ENCODE measurements at places on chromosomes 16 and 17.

- DNase-seq, result no peak
Observed at GRCh38 chr16:66751992-66752322, 548 bp upstream of the DYNC1LI2 start.

- no peak for DNase-seq
Observed at GRCh38 chr17:80372456-80372855, 42.5 kb upstream of the ENDOV start.

DNA sequence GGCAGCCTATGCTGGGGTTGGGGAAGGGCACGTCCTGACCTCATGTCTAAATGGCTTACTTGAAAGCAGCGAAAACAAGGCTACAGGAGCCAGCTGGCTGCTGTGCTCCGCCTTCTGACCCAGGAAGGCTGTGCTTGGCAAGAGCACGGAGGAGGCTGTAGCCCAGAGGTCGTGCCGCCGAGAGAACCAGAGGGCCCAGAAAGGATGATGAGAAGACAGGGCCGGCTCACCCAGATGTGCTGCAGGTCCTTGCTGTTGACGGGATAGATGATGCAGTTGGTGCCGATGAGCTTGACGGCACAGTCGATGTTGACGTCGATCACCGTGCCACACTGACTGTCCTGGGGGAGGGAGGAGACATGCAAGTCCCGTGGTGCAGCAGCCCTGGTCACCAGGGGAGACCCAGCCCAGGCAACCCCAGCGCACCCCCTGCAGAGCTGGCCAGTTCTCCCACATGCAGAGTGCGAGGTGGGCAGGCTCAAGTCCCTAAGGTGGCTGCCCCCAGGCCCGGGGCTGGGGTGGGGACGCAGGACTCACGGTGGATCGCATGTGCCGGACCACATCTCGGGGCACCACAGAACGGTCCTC lies 20.7 kb downstream of the SPHK1 start:
- DNase-seq, result no peak

DNA sequence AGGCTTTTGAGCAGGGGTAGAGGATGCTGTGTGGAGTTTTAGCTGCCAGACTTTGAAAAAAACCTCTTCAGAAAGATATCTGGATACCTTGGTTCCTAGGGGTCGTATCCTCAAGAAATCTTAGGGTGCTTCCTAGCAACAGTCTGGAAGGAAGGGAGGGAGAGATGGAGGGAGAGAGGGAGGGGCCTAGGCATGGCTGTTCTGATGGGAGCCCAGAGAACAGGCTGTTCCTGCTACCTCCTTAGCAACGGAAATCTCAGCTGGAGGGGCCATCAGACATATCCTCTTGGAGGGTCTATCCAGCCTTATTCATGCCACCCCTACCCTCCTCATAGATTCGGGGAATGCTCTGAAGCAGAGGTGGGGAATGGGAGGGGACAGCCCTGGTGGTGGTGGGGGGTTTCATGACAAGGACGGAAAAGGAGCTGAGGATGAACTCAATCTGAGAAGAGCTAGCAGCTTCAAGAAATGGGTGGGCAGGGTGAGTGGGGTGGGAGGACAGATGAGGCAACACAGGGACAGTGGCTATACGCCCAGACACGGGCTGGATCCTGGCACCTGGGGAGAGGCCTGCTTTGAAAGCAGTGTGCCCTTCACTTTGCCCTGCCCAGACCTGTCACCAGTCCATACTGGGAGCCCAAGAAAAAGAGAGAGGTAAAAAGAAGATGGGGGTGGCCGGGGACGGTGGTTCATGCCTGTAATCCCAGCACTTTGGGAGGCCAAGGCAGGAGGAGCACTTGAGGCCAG lies 2.9 kb upstream of the THRA start:
- no peak for DNase-seq

GRCh38 chr17:37117373-37118142 lies 168.8 kb downstream of the AATF start:
- no peak for DNase-seq

- DNase-seq, result no peak
Observed at GRCh38 chr17:6930749-6931148, 65.1 kb upstream of the ALOX12 start.

GRCh38 chr16:63720848-63721247 lies 1401.0 kb downstream of the CDH11 start:
- no peak for DNase-seq

DNA sequence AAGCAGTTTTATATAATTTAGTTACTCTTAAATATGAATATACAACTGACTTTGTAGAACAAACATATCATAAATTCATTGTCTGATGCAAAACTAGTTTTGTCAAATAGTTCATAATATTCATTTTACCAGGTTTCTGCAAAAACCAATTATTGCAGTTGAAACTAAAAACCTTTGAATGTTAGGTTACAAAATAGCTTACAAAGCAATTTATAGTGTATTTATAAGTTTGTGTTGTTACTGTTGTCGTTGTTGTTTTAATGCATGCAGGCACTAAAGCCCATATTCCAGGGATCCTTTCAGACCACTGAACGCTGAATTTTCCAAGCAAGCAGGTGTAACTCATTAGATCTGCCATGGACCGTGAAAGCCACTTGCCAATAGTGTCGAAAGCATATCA lies 427.6 kb downstream of the ZFHX3 start:
- DNase-seq, result no peak

DNA sequence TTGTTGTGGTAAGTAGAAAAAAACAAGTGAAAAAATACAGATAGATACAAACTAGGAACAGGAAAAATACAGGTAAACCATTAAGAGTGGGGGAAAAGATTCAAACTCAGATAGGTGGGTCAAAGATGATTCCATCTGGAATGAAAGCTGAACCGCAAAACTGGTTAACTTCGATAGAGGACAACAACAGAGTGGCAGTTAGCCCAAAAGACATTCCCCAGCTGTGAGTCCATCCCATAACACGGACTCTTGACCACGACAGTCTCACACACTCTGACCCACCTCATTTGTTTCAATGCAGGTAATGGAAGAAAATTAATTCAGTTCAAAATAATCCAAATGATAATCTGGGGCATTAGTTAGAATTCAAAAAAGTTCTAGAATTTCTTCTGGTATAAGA lies 13.5 kb downstream of the ELAC2 start:
- no peak for DNase-seq

GRCh38 chr17:8726941-8727555 lies 17.6 kb downstream of the CCDC42 start:
- DNase-seq, result no peak

GRCh38 chr16:89386306-89387185 lies 103.8 kb downstream of the ANKRD11 start:
- no peak for DNase-seq

DNA sequence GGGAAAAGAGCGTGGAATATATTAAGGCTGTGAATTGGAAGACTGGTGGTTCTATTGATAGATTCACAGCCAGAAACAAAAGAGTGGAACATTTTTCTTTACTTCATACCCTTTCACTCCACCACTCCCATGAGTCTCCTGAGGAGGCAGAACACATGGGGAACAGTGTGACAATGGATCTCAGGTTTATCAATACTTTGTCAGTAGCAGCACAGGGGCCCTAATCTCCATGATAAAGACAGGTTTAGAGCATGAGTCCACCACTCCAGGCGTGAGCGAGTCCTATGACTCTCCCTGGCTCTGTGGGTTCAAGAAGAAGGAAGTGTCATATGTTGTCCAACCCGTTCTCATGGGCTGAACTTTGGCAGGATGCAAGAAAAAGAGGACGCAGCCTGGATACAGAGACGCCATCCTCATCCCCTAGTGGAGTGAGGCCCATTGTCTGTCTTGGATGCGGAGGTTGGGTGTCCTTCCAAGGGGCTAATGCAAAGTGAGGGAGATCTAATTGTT lies 361.2 kb downstream of the TMEM114 start:
- no peak for DNase-seq

- no peak for DNase-seq
Observed at GRCh38 chr16:969508-970385, 1.0 kb downstream of the LMF1 start.

DNA sequence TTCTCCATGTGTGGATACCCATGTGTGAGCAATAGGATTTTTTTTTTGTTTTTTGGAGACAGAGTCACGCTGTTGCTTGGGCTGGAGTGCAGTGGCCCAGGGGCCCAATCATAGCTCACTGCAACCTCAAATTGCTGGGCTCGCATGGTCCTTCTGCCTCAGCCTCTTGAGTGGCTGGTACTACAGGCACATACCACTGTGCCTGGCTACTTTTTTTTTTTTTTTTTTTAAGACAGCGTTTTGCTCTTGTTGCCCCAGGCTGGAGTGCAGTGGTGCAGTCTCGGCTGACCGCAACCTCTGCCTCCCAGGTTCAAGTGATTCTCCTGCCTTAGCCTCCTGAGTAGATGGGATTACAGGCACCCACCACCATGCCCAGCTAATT lies 16.7 kb downstream of the MGRN1 start:
- no peak for DNase-seq

GRCh38 chr16:57637424-57637823 lies 9.0 kb downstream of the ADGRG1 start:
- DNase-seq, result peak; percentile 84

DNA sequence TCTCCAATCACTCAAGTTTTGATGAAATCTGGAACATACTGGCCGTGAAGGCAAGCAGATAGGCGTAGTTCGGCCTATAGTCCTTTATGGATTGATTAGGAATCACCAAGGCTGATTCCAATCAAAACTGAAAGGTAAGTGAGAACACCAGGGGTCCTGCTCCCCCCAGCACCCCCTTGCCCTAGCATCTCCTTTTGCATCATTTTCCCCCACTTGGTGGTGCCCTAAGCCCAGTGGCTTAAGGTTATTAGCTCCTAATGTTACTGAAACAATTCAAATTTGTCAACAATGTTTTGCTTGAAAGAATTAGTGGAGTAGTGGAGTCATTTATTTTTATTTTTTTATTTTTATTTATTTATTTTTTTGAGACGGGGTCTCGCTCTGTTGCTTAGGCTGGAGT lies 4.9 kb downstream of the SLFN14 start:
- peak; percentile 36 for DNase-seq

- no peak for DNase-seq
Observed at GRCh38 chr17:61981323-61981722, 53.5 kb upstream of the INTS2 start.

- DNase-seq, result peak; percentile 34
Observed at GRCh38 chr16:1535391-1536291, 2.2 kb downstream of the TMEM204 start.

- DNase-seq, result peak; percentile 44
Observed at GRCh38 chr17:21029036-21029435, 13.8 kb downstream of the USP22 start.

DNA sequence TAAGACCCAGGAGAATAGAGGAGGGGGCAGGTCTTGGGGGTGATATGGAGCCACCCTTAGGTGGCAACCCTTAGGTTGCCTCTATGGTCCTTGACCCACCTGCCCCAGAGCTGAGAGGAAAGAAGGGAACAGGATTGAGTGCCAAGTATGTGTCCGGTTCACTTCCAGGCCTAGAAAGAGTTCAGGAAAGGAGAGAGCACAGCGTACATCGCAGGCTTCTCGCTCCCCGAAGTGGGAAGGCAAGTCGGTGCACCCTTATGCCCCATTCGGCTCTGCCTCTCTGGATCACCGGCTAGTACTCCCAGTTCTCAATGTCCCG lies 631 bp downstream of the SP6 start:
- no peak for DNase-seq

DNA sequence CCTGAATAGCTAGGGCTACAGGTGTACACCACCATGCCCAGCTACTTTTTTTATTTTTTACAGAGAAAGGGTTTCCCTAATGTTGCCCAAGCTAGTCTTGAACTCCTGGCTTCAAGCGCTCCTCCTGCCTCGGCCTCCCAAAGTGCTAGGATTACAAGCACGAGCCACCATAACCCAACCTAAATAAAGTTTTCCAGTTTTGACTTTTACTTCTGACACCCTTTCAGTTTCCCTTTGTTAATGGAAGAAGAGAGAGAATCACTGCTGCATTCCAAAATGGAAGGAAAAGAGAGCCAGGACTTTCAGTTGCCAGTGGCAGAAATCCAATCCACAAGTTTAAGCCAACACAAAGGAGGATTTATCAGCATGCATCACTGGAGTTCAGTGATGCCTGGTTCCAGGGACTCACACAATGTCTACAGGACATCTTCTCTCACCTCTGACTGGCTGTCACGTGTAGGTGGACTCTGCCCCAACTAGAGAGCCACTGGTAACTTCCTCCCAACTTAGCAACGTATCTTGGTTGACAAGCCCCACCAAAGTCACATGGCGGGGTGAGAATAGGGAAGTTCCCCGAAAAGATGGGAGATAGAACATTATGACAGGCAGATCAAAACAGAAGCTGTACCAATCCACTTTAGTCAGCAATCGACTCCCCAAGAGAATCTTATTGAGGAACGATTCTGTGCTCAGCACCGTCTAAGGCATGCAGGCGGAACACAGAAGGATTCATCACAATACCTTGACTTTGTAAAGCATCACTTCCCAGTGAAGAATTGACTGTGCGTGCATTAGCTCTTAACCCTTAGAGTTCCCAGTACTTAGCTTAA lies 46.5 kb downstream of the GAS7 start:
- no peak for DNase-seq
